Stimulated activated CD4-positive, alpha-beta T cell treated with anti-CD3 and anti-CD28 coated beads, Interleukin-15, amount 100 ng/mL, for 24 hours (primary cell): ENCODE measurements at places on chromosomes 3 and 15.

DNA sequence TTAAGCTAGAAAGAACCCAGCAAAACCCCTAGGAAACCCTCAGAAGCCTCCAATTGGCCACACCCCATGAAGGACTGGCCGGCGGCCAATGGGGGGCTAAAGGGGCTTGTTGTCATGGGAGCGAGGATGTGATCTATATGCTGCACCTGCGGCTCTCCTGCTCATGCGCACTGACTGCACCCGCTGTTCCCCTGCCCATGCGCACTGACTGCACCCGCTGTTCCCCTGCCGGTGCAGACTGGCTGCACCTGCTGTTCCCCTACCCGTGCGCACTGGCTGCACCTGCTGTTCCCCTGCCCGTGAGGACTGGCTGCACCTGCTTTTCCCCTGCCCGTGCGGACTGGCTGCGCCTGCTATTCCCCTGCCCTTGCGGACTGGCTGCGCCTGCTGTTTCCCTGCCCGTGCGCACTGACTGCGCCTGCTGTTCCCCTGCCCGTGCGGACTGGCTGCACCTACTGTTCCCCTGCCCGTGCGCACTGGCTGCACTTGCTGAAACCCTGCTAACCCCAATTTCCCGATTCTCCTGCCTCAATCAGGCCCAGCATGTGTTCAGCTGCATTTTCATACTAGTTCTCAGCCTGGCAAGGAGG lies 16.8 kb upstream of the MCCC1 start:
- DNase-seq, result peak; percentile 77

GRCh38 chr15:40891810-40892446 lies 2.3 kb upstream of the VPS18 start:
- DNase-seq, result peak; percentile 39

GRCh38 chr15:60421544-60421943 lies 23.8 kb upstream of the ANXA2 start:
- DNase-seq, result no peak

GRCh38 chr3:58422756-58423325 lies 10.8 kb downstream of the PDHB start:
- DNase-seq, result no peak

DNA sequence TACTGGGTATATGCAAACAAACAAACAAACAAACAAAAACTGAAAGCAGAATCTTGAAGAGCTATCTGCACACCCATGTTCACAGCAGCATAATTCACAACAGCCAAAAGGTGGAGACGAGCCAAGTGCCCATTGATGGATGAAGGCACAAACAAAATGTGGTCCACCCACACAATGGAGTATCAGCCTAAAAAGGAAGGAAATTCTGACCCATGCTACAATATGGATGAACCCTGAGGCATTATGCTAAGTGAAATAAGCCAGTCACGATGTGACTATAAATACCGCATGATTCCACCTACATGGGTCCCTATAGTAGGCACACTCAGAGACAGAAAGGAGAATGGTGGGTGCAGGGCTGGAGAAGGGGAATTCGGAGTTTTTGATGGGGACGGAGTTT lies 24.1 kb downstream of the XPC start:
- no peak for DNase-seq

DNA sequence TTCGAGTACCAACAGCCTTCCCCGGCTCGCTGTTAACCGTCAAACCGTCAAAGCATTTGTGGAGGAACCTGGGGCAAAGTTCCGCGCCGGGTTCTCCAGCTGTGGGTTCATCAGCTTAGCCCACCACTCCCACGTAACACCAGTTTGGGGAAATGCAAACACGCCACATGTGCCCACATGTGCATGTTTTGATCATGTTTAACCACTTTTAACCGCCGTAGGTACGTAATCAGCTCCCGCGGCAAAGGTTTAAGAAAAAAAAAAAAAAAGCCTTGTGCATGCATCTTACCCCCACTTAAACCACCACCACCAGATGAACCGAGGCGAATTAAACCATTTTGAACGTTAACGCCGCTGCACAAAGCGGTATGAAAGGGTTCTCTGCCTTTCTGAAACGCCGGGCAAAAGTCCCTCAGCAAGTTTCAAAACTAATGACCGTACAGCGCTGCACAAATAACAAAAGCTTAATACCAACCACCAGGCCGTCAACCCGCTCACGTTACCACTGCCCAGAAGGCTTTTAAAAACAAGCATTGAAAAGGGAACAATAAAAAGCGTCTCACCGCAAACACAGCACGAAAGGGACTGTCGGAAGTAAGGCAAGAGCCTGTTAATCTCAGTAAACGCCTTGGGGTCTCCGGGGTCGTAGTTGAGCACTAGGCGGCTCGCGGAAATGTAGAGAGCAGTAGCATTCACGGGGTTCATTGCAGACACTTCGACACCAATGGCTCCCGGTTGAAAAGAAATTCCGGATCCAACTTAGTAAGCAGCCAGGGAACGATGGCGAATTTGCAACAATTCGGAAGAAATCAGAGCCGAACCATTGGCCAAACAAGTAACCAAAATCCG lies 1.5 kb downstream of the MSL2 start:
- DNase-seq, result peak; percentile 79

DNA sequence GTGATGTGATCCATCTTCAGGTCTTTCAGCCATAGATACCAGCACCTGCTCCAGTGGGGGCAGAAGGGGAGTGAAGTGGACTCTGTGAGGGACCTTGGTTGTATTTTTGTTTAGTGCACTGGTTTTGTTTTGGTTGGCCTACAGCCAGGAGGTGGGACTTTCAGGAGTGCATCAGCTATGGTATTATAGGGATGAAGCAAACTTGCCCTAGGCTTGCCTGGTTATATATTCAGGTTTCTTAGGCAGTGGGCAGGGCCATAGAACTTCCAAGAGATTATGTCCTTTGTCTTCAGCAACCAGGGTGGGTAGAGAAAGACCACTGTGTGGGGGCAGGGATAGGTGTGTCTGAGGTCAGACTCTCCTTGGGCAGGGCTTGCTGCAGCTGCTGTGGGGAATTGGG lies 337.3 kb upstream of the SGO1 start:
- DNase-seq, result no peak

DNA sequence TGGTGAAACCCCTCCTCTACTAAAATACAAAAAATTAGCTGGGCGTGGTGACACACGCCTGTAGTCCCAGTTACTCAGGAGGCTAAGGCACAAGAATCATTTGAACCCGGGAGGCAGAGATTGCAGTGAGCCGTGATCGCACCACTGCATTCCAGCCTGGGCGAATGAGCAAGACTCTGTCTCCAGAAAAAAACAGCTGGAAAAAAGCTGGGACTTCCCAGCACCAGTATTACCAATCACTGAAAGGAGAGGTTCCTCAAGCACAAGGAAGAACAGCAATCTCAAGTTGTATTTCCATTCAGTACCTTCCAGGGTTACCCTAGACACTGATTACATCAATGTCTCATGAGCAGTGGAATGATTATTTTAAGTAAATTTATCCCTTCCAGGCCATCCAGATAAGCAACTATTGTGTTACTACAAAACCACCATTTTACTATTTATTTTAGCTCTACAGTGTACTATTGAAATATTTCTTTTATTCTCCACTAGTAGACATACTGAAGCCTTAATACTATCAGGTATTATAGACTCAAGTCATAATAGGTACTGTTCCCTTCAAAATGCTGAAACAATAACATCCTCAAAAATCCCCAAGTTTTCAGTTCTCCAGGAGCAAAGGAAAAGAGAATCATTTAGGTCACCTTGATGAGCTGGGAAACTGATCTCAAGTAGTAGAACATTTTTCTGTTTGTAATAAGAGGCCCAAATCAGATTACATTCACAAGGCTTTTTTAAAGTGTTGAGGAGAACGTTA lies 54.8 kb upstream of the VGLL4 start:
- DNase-seq, result no peak

DNA sequence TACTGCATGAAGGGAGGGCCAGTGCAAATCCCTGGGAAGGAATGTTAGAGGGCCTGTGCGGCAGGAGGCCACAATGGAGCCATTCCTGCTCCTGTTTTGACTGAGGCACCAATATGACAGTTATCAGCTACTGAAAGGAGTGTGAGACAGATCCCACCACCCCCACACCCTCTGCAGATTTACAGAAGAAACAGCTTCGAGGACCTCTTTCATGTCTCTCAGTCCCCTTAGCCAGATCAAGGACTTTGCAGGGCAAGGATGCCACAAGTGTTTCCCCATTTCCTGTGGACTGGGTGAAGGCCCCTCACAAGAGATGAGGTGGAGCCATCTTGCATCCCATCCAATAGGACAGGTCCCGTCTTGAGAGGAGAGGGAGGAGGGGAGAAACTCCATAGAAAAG lies 48.5 kb upstream of the RASGRP1 start:
- DNase-seq, result peak; percentile 26

- DNase-seq, result no peak
These were observed 20.4 kb downstream of the NUDT16 start for GRCh38 chr3:131401978-131402377.

DNA sequence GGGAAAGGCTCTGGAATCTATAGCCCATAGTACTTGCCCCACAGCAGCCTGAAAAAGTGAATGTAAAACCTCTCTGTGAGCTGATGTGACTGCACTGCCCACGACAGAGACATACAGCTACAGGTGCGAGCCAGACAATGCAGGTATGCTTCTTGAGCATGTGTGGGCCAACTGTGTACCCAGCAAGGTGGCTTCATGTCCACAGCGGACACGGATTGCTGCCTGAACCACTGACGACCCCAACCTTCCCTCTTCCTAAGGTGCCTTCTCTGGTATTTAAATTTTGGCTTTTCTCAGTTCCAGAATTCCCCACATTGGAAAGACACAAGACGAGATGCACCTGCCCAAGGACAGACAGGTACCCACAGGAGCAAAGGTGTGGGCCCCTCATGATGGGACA lies 65.8 kb downstream of the SCN5A start:
- DNase-seq, result no peak

GRCh38 chr15:31228011-31228484 lies 98.6 kb upstream of the KLF13 start:
- no peak for DNase-seq

DNA sequence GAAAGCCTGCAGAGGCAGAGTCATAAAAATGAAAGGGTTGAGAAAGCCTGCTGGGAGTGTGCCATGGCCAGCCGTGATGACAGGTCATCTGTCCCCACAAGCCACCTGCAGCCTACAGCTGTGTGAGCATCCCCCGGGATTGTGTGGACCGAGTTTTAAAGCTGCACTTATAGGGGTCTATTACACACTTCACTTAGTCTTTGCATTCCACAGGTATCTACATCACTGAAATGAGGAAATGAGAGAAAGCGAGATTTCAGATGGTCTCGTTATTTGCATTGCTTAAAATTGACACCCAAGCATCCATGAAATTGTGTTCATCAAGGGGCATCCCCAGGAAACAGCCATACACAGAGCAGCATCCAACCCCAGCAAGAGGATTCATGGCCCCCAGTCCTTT lies 137.6 kb upstream of the TRIM42 start:
- DNase-seq, result no peak

DNA sequence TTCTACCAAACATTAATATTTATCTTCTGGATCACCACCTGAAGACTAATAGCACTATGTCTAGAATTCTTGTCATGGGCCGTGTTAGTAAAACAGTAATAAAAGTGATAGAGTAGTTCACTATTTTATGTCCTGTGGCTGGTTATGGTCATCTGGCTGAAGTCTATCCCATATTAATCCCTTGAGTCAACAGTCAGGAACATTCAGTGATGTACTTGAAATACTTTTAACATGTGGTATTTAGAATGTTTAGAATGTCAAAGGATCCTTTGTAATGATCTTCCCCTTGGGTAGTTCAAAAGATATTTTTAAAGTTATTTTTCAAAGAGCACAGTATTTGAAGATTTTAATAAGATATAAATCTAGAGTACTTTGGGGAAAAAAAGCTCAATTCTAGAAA lies 117.0 kb downstream of the MBNL1 start:
- no peak for DNase-seq

GRCh38 chr15:43292375-43293078 lies 25.8 kb upstream of the TGM5 start:
- DNase-seq, result no peak

GRCh38 chr3:130925628-130926027 lies 31.7 kb downstream of the ATP2C1 start:
- peak; percentile 4 for DNase-seq

GRCh38 chr3:33111581-33111980 lies 2.2 kb upstream of the CRTAP start:
- no peak for DNase-seq

DNA sequence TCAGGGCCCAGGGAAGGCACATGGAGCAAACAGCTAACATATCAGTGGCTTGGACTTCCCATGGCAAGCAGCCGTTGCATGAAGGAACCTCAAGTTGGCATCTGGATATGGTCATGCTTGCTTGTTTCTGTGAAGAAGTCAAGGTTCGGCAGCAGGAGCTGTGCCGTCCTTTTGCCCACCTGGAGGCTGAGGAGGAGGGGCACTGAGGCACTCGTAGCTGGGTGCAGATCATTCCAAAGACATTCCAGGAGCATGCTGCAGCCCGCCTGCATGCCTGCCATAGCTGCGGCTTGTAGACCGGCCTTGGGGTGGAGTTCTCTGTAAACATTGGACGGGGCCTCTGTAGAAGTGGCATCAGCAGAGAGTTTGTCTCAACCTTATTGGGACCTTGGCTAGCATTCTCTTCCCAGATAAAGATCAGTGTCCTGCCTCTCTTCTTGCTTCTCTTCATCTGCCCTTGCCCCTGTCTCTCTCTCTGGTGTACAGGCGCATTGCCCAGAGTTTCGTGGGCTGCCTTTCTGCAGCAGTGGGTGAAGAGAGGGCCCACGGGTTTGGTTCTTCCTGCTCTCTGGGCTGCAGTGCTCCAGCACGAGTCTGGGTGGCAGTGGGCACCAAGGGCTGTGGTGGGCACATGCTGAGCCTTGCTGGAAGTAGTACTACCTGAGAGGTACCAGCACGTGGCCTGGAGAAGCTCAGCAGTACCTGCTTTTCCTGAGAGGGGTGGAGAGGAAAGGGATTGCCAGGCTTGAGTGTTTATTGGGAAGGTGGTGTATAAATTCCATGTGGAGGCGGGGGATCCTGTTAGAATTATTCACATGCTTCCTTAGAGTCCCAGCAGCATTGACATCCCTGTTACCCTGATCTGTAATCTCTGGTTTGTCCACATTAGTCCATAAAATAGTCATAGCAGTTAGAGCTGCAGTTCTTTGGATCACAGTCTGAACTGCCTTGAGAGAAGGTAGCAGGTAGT lies 49.4 kb downstream of the CHCHD6 start:
- DNase-seq, result no peak

DNA sequence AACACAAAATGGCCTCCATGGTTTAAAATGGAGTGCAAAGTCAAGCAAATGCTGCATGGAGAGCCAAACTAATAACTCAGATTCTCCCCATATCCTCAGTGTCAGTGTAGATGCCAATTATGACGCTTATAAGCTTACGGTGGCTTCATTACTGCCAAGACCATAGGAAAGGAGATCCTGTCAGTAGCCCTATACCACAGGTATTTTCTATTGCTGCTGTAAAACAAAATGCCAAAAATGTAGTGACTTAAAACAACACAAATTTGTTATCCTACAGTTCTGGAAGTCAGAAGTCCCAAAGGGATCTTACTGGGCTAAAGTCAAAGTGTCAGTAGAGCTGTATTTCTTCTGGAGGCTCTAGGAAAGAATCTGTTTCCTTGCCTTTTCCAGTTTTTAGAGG lies 149.8 kb upstream of the GBE1 start:
- DNase-seq, result no peak

- no peak for DNase-seq
These were observed 418.0 kb downstream of the SOX2 start for GRCh38 chr3:182129740-182130139.
